ENCODE measurements at places on chromosomes 2 and 18.

DNA sequence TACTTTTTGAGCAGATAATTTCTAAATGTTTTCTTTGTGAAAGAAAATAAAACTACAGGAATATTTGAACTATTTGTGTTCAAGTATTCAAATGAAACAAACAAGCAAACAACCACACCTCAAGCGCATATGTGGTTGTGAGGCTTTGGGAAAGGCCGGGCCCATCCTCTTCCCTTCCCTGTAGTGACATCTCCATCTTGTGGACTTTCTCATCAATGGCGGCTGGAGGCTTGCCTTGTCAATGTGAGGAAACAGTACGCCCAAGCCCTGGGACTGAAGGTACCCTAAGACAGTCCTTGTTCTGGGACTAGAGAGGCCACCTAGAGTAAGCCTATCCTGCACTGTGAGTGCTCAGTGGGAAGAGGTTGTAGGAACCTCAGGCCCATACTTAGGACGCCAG, 166.8 kb downstream of the TPGS2 start:
- DNase-seq: no peak

GRCh38 chr2:79941179-79941578, 363.4 kb downstream of the LRRTM1 start:
- DNase-seq: no peak

- no peak for DNase-seq
These were observed 37.6 kb downstream of the OSR1 start for GRCh38 chr2:19320813-19321212.

DNA sequence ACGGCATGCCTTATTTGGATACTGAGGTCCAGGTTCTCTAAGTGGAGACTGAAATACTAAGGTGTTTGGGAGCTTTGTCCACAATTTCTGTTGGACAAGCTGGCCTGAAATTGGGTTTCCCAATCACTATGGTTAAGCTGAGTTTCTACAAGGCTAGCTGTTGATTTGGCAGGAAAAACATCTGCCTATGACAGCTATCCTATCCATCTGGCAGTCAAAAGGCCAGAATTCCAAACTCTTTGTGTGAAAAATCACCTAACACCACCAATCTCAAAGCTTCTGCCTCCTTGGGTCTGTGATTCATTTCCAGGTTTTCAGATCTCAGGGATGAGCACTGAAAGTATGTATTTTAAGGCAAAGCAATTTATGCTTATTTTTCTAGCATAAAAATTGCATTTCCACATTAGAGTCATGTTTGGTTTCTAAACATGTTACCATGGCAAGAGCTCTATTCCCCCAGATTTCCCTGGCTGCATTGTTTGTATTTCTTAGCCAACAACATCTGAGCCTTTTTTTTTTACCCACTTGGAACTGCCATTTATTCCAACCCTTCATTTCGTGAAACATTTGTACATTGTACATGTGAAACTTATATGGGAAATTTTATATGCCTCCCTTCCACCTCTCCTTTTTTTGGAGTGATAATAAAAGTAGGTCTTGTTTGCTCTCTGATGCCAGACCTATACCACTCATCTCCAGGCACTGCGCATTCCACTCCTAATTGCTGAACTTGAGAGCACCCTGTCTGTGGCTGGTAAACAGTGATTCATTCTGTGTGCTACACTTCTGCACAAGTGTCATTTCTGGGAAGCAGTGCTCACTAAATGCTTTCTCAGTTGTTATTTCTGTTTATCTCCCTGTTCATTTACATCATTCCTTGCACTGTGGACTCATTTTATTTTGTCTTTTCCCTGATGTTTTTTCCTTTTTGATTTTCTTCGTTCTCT, 15.9 kb upstream of the CCDC85A start:
- DNase-seq: no peak

DNA sequence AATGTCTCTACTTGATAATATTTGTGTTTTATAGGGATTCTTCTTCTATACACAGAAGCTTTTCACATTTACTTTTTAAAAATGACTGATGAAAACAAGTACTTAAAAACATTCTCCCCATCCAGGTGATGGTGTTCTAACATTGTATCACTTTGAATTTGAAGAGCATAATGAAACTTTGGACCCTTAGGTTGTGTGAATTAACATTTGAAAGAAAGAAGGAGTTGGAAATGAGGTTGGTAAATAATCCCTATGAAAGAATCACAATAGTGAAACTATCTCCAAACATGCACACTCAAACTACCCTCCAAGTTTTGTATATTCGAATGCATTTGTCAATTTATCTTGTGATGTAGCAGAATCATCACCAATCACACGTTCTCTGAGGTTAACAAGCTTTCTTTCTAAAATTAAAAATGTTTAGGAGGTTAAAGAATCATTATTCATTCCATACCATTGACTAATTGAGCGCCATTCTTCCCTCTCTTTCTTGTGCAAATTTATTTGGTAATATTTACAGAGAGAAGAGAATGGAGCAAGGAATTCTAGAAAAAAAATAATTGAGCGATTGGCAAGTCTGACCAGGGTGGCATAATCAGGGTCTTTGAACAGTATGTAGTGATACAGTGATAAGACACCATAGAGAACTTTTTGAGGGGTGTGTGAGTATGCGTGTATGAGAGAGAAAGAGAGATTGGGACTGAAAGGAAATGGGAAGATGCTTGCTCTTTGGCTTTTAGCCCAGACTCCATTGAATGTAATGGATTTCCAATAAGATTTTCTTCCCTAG, 260.0 kb upstream of the NRXN1 start:
- DNase-seq: no peak

DNA sequence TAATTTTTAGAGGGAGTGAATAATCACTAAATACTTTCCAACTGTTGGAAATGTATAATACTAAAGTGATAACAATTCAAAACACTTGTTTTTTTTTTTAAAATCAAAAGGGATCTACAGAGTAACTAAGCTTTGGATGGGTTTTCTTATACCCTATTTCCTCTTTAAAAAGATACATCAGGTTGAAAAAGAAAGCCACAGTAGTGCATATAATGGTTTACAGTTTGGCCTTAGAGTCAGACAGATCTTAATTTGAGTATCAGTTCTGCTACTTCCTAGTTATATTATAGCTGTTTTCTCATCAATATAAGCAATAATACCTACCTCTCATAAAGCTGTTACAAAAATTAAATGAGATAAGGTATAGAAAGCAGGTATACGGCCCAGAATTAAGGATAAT, 28.5 kb downstream of the PSME4 start:
- no peak for DNase-seq

DNA sequence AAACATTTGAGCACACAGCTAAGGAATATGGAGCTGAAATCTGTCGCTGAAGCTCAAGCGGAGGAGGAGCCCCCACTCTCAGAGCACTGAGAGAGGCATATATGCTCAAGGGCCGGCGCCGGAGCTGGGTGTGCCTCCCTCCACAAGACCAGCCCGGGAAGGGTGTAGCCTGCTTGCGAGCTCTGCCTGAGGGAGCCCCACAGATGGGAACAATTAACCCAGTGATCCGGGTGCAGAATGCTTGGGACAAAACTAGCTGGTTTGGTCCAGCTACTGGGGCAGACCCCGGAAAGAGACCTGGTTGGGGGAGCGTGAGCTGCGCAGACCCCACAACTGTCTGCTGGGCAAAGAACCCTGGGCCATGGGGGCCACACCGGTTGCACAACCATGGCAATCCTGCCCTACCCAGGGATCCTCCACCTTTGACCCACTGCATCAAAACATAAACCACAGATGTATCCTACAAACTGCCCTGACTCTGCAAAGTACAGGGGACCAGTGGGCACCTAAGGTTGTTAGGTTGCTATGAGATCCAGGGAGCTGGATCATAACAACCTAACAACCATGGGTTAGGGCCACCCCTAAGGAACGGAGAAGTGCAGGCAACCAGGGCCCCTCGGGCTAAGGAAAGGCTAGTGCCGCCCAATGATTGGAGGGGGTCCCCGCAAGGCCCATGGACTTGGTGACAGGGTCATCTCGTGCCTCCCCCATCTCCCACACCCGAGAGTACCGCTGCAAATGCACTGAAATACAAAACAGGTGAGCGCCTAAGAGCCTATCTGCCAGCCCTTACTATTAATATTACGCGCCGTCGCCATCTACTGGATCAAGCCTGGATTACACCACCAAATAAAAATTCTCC, 53.4 kb upstream of the SCN1A start:
- DNase-seq: peak; percentile 24

DNA sequence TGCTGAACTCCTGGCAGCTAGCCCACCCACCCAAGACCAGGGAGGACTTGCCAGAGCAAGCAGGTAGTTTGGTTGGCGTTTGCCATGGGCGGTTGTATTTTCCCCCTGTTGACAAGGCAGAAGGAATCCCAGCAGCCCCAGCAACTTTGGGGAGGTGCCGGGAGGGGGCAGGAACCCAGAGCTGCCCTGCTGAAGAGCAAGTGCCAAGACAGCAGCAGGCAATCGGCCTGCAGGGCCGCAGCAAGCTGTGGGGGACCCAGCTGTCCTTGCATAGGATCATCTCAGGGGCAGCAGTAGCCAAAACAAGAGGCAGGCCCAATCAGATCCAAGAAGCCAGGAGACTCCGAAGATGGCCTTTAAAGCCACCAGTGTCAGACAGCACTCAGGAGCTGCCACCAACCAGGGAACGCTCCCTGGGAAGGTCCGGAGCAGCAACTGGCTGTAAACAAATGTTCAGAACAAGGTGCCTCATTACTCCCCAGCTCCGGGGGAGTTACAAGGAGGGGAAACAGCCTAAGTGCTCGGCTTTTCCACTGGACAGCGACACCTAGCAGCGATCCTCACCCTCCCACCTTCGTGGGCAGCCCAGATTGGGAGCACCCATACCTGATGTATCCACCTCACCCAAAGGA, 2.1 kb downstream of the ST8SIA5 start:
- DNase-seq: no peak

GRCh38 chr18:77906103-77906892, 656.6 kb downstream of the GALR1 start:
- DNase-seq: no peak

DNA sequence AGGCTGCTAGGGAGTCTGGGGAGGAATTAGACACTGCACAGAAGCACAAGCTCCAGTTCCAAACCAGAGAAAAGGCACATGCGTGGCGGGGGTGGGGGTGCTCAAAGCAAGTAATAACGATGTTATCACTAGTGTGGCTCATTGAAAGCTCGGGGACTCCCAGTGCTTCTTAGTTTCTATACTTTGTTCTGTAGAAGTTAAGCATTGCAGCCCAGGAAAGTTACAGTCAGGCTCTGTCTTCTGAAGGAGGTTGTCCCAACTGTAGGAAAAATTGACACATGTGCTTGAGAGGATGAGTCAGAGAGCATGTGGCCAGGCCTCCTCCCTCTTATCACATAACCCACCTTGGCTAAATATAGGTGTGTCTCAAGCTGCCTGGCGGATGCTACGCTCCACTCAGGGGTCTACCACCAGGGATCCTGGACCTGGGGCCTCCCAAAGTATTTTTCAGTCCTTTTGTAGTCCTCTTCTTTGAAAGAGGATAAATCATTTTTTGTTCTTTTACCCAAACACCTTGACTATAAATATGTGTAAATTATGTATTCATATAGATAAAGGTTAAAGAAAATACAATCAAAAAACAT, 3.8 kb downstream of the GALNT5 start:
- no peak for DNase-seq

GRCh38 chr2:102082571-102083392, 59.8 kb upstream of the IL1R1 start:
- peak; percentile 94 for DNase-seq

DNA sequence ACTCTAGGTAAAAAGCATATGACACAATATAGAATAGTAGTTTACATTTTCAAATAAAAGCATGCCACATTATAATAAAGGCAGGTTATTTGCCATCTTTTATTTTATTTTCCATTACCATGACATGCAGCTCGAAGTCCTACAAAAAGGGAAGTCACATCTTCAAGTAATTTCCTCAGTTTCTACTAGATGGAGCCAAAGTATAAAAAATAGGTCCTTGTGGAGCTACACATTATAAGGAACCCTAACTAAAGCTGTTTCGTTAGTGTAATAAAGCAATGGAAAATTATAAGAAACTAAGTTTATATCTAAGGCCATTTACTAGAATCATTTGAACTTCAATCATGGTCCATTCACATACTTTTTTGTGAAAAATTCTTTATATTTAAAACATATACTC, 674.5 kb downstream of the KCNJ3 start:
- DNase-seq: no peak

DNA sequence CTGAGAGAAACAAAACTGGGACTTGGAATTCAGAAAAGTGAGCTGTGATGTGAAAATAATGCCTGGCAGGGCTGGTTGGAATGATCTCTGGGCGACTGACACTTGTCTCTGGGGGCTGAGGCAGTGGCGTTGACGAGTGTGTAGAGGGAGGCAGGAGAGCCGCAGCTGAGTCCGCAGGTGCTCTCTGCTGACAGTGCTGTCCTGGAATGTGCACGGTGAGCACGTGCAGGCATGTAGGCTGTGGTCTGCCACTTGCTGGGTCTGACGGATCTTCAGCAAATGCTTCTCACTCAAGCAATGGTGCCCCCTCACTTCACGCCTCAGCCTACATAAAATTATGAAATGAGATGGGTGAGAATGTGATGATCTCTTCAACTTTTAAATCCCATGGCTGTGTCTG, 38.5 kb upstream of the ATP9B start:
- DNase-seq: no peak

DNA sequence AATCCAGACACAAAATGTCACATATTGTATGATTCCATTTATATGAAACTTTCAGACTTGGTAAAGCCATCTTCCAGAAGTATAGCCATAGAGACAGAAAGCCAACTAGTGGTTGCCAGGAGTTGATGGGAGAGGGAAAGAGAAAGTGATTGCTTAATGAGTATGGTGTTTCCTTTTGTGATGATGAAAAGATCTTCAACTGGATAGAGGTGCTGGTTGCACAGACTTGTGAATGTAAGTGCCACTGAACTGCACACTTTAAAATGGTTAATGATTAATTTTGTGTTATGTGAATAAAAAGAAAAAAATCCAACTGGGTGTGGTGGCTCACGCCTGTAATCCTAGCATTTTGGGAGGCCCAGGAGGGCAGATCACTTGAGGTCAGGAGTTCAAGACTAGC, 135.3 kb upstream of the SLC1A4 start:
- peak; percentile 33 for DNase-seq

DNA sequence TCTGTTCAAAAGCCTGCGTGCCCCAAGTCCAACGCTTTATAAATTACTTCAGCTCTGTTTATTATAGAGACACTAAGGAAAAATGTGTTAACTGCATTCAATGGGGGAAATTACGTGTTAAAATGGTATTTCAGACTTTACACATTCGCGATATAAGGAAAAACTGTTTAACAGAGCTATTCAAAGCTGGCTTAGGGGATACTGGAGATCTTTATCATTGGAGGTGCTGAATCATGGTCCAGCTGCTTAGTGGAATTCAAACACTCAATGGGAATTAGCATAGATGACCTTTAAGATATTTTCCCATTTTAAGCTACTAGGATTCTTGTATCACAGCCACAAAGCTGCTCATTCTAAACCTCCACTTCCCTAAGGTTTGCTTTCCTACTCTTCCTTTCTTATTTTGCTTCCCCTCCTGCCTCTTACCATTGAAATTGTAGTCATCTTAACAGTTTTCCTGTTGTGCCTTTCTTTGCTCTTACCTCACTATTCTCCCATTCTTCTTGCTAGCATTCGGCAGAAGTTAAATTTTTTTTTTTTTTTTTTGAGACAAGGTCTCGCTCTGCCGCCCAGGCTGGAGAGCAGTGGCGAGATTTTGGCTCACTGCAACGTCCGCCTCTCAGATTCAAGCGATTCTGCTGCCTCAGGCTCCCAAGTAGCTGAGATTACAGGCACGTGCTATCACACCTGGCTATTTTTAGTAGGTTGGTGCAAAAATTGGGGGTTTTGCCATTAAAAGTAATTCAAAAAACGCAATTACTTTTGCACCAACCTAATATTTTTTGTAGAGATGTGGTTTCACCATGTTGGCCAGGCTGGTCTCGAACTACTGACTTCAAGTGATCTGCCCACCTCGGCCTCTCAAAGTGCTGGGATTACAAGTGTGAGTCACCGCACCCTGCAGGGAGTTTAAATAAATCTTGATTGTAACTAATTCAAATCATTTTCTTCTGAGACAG, 6.5 kb downstream of the SULT6B1 start:
- no peak for DNase-seq
